ENCODE measurements at places on chromosomes 12 and 14.

DNA sequence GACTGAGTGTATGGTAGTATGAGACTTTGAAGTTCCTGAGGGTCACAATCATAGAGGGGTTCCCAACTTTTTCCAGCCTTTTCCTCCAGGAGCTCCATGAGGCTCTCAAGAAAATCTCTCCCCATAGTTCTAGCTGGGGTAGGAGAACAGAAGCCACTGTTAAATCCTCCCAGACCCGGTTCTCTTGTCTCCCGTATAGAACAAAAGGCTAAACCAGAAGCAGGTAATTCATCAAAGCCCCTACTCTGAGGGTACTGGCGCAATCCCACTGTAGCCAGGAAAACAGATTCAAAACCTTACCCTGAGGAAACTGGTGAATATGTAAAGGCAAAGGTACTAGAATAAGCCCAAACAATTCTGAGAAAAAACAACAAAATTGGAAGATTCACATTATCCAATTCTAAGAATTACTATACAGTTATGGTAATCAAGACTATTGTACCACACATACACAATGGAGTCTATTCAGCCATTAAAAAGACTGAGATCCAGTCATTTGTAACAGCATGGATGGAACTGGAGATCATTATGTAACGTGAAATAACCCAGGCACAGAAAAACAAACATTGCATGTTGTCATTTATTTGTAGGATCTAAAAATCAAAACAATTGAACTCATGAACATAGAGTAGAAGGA lies 20.5 kb downstream of the OR8S1 start:
- no peak for DNase-seq

GRCh38 chr14:20799456-20799891 lies 3.2 kb downstream of the RNASE1 start:
- DNase-seq: no peak

DNA sequence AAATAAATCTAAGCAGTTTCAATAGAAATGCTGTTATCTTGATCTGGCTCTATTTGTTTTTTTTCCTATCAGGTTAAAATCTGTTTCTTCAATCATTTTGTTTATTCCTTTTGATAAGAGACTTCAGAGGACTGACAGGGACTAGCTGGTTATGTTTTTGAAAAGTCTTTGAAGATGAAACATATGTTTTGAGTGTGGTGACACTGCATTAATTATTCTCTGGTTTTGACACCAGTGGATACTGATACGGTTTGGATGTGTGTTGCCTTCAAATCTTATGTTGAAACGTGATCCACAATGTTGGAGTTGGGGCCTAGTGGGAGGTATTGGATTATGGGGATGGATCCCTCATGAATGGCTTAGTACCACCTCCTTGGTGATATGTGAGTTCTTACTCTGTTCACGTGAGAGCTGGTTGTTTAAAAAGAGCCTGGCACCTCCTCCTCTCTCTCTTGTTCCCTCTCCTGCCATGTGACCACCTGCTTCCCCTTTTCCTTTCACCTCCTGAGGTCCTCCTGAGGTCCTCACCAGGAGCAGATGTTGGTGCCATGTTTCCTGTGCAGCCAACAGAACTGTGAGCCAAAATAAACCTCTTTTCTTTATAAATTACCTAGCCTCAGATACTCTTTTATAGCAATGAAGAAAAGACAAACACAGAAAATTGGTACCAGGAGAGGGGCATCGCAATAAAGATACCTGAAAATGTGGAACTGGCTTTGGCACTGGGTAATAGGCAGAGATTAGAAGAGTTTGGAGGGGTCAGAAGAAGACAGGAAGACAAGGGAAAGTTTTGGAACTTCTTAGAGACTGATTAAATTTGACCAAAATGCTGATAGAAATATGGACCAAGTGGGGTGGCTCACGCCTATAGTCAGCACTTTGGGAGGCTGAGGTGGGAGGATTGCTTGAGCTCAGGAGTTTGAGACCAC lies 23.0 kb downstream of the RASSF3 start:
- no peak for DNase-seq

- no peak for DNase-seq
These were observed 160.5 kb downstream of the NUAK1 start for GRCh38 chr12:105978276-105978675.

- no peak for DNase-seq
These were observed 111.8 kb upstream of the CCND2 start for GRCh38 chr12:4161718-4162117.

- no peak for DNase-seq
These were observed 1.8 kb downstream of the HSPB8 start for GRCh38 chr12:119180380-119181040.

DNA sequence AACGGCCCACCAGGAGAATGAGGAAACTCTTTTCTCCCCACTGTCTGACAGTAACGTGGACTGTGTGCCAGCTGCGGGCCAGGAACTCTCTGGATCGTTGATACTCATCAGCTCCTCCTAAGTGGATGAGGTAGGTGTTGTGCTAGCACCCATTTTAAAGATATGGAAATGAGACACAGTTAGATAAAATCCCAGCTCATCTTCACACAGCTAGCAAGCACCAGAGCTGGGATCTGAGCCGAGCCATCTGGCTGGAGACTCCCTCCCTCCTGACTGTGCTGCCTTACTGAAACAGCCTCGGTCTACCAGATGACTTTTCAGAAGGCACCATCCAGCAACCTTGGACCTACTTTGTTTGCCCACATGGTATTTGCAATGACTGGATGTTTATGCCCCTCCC lies 49.2 kb downstream of the TMEM132D start:
- no peak for DNase-seq

DNA sequence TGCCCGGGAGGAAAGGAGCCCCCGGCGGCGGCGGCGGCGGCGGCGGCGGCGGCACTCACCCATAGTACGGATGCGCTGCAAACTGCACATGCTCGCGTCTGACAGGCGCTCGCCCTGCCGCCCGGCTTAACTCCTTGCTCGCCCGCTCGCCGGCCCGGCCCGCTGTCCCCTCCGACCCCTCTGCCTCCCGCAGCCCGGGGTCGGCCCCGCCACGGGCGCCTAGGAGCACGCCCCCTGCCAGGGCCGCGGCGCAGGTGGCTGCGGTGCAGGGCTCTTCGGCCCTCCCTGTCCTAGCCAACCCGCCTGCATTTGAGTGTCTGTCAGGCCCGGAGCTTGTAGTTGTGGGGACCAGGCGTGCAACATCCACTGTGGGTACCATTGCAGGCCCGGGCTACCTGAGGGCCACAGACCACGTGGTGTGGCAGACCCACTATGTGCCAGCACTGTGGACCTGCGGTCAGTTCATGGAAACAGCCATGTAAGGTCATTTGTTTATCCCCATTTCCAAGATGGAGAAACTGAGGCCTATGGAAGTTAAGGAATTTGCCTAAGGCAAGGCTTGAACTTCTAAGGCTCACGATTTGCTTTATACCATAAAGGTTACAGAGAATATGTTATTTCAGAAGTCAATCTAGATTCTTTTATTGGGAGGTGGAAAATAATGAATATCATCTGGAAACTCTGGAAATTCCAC lies 17.6 kb upstream of the PLEKHH1 start:
- no peak for DNase-seq

- no peak for DNase-seq
These were observed 45.9 kb upstream of the IFNG-AS1 start for GRCh38 chr12:67943141-67943892.

DNA sequence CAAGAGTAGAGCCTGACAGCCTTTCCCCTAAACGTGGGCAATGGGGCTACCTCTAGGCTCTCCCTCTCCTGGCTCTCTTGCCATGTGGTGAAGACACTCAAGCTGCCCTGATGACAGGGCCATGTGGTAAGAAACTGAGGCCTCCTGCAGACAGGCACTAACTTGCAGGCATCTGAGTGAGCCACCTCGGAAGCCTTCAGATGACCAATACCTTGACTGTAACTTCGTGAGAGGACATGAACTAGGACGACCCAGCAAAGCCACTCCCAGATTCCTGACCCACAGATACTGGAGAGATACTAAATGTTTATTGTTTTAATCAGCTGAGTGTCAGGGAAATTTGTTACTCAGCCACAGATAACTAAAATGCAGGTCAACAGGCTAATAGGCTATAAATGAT lies 96.4 kb downstream of the EFCAB11 start:
- no peak for DNase-seq

- DNase-seq: no peak
These were observed 50.0 kb downstream of the TSPAN19 start for GRCh38 chr12:84986117-84986516.

- no peak for DNase-seq
These were observed 9.1 kb downstream of the MYRFL start for GRCh38 chr12:69834147-69834546.

DNA sequence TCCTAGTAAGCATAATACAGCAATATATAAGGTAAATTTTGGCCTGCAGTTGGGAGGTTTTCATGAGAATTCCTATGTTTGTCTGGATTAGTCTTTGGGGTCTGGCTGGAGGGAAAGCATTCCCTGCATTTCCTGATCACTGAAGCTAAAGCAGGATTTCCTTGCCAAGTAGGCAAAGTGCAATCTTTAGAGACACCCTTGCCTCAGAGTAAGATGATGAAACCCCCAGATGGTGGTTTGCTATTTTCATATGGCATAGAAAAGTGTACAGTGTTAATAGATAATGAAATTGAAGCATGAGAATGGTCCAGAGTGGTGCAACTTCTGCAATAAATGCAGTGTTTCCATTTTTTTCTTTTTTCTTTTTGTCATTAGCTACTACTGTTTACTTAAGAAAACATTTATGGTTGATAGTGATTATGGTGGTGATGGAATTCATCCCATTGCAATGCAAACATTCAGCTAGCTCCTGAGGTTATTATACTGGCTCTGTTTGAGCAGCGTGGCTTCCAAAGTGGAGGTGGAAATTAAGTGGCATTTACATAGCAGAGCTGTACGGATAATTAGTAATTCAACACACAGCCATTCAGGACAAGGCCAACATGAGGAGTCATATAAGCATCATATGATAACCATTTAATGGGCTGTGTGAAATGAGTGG lies 276.3 kb downstream of the DUSP6 start:
- DNase-seq: no peak

DNA sequence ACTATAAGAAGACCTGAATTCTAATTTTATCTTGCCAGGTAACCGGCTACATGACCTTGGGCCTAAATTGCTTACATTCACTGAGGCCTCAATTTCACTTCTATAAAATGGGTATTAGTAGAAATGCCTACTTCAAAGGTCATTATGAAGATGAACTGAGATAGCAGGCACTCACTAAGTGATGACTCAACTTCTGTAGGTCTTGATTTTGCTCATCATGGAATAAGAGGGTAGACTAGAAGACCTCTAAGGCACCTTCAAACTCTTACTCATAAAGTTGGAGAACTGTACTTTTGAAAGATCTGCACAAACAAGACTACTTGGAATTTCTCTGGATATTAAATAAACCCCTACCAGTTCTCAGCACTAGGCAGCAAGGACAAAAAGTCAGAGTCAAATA lies 39.3 kb upstream of the FRMD6 start:
- no peak for DNase-seq

- no peak for DNase-seq
These were observed 12.9 kb downstream of the BMP4 start for GRCh38 chr14:53943751-53944083.
